NCI-H2081 (cell line): ENCODE measurements at places on chromosomes 4 and X.

- no peak for DNase-seq
Observed at GRCh38 chr4:48047896-48048295, 31.3 kb downstream of the NIPAL1 start.

- no peak for DNase-seq
Observed at GRCh38 chr4:91058345-91058744, 931.2 kb downstream of the CCSER1 start.

GRCh38 chr4:140028676-140029517 is 125.1 kb downstream of the MAML3 start:
- no peak for DNase-seq

- DNase-seq: no peak
Observed at GRCh38 chr4:53234669-53235068, 131.2 kb downstream of the SCFD2 start.

DNA sequence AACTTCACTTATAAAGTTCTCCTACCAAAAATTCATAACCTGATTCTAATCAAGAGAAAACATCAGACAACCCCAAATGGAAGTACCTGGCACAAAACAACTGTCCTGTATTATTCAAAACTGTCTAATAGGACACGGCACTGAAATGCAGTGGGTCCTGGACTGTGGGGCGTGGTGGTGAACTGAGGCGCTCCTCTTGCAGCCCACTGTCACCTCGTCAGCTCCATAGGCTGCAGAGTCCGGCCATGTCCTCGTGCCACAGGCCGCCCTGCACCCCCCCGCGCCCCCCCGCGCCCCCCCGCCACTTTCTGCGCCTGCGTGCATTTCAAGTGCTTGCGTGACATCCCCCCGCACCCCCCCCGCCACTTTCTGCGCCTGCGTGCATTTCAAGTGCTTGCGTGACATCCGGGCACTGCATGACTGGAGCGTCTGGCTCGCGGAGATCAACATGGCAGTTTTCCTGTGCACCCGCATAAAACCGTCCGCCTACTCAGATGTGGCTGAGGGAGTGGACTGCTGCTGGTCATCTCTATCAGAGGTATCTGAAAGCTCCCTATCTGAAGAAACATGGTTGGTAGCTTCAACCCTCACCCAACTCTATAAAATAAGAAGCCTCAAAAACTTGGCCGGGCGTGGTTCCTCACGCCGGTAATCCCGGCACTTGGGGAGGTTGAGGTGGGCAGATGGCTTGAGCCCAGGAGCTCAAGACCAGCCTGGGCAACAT is 28.8 kb downstream of the ATXN3L start:
- DNase-seq: no peak

DNA sequence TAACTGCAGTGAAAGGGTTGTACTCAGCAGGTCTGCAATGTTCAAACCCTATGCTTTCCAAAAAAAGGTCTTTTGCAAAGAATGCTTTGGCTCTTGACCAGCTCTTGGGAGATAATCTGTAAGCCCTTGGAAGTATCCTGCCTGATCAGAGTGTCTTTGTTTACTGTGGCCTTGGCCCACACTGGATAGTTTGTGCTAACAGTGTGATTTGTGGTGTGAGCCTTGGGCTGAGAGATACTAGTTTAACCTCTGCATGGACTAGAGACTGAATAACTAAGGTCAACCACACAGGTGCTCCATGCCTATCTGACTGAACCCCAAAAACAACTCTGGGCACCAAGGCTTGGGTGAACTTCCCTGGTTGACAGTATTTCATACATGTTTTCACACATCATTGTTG is 3.6 kb upstream of the MAGED1 start:
- no peak for DNase-seq

DNA sequence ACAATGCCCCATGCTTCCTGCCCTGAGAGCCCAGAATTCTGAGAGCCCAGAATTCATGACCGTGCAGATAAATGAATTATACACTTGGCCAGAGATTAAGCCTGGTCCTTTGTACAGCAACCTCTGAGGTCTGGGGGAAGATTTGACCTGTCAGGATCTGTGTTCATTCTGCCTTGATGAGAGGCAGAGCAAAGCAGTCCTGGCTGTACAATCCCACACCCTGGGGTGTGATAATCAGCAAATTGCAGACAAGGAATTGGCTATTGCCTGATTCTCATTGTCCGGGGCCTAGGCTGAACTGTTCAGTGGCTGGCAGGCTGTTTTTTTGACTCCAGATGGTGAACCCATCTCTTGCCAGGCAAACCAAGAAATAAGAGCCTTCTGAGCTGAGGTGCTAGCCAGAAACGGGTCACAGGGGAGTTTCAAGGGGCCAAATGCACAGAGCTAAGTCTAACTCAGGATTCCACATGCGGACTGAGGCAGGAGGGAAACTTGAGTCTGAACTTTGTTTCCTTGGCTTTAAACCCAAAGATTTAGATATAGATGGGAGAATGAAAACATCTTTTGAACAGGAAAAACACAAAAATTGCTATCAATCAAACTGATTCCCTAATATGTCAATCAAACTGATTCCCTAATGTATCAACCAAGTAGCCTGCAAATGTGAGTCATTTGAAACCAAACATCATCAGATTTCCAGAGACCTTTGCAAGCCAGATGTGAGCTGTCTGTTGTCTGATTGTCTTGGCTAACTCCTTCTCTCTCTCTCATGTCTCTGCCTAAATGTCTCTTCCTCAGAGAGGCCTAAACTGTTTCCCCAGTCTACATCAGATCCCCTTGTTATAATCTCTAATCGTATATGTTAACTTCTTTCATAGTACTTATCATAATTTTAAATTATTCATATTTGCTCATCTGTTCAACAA is 159.3 kb downstream of the ATG4A start:
- DNase-seq: no peak

GRCh38 chr4:14396183-14396582 is 606.1 kb upstream of the CPEB2 start:
- no peak for DNase-seq

DNA sequence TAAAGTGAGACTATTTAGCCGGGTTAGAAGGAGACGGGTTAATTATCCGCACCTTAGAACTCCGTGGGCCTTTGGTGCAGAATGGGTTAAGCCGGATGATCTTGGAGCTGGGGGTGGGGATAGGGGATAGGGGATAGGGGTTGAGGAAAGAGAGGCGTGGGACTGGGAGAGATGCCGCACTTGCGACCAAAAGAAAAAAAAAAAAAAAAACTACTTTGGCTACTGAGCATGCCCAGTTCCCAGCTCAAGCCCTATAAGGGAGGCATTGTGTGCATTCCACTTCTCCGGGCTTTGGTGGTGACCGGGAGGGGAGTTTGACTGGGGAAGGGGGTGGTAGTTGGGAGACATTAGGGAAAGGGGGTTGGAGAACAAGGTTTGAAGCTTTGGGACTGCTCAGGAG is at the start of gene SLITRK4:
SLITRK4 (minus strand) TSS at position 187 of the 400 bp plus-strand sequence. CDS start 4,993 bp downstream, outside the sequence.
- peak; percentile 24 for DNase-seq

DNA sequence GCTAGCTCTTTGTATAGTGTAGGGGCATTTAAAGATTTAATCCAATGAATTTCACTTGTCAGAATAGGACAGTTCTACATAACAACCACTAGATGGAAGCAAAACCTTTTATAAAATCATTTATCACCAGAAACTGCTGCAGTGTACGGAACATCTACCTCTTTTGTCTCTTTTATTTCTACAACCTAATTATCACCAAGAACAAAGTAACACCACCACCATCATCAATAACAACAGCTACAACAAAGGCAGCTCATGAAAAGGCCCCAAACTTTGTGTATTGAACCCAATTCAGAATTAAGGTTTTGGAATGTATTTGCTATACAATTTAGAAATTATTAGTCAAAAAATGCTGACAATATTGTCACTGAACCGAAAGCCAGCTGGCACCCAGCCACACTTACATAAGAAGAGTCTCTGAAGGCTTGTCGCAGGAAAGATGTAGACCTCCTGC is 260.9 kb upstream of the RPS6KA3 start:
- peak; percentile 45 for DNase-seq

- no peak for DNase-seq
Observed at GRCh38 chrX:109774706-109775105, 41.6 kb upstream of the ACSL4 start.

DNA sequence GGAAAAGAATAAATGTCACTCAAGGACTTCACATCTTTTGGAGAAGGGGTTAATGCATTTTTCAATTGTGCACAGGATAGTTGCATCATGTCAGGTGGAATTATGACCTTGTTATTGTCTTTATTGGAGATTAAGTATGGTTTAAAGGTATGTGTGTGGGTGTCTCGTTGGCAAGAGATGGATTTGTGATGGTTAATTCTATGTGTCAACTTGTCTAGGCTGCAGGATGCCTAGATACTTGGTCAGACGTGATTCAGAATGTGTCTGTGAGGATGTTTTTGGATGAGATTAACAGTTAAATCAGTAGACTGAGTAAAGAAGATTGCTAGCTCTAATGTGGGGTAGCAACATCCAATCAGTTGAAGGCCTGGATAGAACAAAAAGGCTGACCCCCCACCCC is 42.2 kb upstream of the HSD17B10 start:
- DNase-seq: no peak

DNA sequence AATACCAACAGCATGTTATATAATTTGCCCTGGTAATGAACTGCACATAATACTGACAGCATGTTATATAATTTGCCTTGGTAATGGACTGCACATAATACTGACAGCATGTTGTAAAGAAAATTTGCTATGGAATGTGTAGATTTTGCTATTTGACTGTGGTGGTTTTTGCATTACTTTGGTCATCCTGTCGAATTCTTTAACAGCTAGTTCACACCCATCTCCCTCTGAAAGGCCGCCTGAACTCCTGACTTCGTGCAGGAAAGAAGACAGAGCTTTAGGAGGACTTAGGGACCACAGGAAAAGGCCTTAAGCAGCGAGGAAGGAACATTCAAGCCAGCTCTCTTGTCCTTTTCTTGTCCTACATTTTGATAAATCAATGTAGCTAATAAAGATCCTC is 45.2 kb upstream of the DCLK2 start:
- no peak for DNase-seq

DNA sequence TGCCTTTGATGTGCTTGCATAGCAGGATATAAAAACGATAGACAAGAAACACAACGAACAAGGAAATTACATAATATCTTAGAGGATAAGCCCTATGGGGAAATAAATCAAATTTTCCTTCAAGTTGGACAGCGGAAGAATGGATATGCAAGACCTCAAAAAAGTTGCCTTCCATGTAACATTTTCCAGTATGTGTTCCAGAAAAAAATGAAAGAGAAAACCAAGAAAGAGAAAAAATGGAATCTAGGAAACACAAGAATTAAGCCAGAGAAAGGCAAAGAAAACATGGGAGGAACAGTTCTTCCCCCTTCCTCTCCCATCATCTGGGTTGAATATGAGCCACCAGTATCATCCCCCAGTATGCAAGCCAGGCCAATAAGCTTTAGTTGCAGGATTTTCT is 34.6 kb upstream of the MID1 start:
- DNase-seq: no peak

GRCh38 chr4:108581083-108581482 is 39.3 kb upstream of the RPL34 start:
- no peak for DNase-seq

DNA sequence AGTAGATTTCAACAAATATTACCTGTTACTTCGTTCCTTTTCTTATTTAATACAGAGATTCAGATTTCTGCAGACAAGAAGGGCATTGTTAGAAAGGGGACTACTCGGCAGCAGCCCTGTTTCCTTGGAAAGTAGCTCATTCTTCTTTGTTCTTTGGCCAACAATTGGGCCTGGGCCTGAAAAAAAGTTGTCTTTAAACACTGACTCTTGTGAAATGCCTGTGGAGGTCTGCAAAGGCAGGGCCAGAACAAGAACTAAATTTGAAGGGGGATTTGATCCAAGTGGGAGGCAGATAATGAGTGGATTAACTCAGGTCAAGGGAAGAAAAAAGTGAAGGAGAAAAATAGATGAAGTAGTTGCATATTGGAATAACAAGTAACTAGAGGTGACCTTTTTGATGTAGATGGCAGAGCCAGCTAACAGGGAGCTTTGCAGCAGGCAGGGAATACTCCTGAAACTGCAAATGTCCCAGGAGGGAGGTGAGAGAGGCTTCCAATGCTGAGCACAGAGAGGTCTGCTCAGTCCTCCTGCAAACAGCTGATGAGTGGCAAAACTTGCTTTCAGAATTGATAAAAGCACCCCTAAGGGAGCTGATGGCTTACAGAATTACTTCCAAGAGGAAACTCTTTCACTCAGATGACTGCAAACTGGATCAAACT is 393.2 kb upstream of the HS3ST1 start:
- DNase-seq: no peak

DNA sequence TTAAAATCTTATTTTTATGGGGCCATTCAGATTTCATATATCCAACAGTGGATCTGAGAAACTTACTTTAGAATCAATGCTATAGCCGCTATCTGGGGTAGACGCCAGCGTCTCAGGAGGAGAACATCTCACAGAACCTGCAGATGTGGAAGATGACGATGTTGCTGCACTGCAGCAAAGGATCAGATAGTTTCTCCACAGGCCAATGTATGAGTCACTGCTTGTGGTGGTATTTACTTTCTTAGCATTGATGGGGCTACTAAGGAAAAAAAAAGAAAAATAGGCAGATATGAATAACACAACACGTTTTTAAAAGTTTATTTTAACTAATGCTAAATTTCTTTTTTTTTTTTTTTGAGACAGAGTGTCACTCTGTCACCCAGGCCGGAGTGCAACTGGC is 85.9 kb downstream of the ZAR1 start:
- no peak for DNase-seq

- no peak for DNase-seq
Observed at GRCh38 chr4:28151314-28151713, 1290.7 kb downstream of the STIM2 start.

DNA sequence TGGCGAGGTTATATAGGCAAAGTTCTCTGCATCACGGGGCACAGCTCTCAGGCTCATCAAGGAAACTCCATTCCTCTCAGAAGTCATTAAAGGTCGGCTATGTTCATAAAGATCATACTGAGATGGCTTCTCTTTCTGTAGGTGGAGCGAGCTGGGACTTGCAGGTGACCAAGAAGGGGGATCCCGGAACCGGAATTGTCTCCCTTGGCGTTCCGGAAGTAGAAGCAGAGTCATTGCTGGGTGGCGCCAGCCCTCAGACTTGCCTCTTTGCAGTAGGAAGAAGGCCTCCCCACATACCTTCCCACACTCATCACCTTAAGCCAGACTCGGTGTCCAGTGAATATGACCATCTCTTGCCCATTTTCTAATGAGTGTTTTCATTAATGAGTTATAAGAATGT is 17.9 kb upstream of the HPGD start:
- no peak for DNase-seq

DNA sequence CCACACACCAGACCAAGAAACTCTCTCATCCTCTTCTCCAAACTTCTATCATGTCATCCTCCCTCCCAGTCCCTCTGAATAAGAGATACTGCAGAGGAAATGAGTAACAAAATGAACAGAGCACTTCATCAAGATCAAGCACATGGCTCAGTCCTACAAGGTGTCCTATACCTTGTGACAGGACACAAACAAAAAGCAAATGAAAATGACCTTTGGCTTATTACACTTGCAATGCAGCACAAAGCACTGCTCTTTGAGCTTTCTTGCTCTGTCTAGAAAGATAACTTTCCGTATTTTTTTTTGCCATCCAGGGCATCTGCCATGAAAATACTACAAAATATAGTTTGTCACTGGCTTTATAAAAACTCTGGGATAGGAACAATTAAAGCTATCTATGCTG is 402.7 kb downstream of the HNRNPD start:
- no peak for DNase-seq
